ENCODE measurements at places on chromosomes 11 and 22.

GRCh38 chr22:39697790-39698430, 127.4 kb downstream of the CACNA1I start:
- no peak for DNase-seq

GRCh38 chr22:29380032-29380781, 8.2 kb downstream of the AP1B1 start:
- DNase-seq = no peak

DNA sequence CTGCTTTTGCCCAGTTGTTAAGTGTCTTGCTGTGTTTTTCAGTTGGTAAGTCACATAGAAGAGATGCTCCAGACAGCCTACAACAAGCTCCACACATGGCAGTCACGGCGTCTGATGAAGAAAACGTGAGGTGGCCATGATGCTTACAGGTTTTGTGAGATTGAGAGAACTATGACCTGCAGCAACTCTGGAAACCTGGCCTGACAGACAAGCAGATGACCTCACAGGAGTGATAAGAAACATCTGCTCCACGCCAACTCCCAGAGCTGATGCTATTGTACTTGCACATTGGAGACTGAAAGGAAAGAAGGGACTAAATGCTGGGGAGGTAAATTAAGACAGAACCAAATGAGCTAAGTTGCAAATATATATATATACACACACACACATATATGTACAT, 28.6 kb upstream of the LDHA start:
- DNase-seq = no peak

- DNase-seq = no peak
Measured at GRCh38 chr22:44592126-44592823, 94.2 kb upstream of the RTL6 start.

DNA sequence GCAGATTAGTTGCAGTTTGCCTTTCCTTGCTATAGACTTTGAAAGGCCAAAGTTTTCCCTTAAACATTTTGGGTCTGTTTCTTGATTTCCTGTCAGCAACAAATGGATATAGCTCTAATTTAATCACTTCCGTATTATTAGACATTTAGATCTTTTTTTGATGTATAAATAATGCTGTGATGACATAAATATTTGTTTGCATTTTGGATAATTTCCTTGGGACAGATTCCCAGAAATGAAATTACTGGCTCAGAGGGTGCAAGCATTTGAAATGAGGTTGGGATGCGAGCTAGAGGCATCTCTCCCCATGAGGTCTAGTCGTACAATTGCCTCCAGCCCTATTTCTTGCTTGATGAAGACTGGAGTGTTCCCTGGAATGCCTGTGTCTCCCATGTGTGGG, 94.2 kb downstream of the TBC1D22A start:
- DNase-seq = no peak

Measured in substantia nigra (tissue), 51 donors.